Dorsolateral prefrontal cortex (tissue), 122 donors: ENCODE measurements at places on chromosomes 3 and 15. TPM values are rescaled to one million over a fixed set of nuclear protein-coding genes. Genes with fewer than 3 reads are reported as not detected.

DNA sequence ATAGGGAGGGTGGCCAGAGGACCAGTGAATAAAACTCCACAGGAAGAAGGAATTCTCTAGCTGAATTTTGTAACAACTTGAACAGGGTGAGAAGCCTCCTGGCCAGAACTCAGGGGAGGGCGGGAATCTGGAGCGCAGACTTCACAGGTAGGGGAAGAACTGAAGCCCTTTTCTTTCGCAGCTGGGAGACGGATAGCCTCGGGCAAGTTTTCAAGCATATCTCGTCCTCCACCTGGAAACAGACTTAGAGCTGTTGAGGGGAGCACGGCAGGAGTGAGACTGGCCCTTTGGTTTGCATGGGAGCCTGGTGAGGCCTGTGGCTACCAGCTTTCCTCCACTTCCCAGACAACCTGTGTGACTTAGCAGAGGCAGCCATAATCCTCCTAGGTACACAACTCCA is 10.9 kb upstream of the RPL39L start:
- no peak for DNase-seq

- DNase-seq: no peak
Observed at GRCh38 chr3:3260870-3261269, 81.4 kb upstream of the CRBN start.

DNA sequence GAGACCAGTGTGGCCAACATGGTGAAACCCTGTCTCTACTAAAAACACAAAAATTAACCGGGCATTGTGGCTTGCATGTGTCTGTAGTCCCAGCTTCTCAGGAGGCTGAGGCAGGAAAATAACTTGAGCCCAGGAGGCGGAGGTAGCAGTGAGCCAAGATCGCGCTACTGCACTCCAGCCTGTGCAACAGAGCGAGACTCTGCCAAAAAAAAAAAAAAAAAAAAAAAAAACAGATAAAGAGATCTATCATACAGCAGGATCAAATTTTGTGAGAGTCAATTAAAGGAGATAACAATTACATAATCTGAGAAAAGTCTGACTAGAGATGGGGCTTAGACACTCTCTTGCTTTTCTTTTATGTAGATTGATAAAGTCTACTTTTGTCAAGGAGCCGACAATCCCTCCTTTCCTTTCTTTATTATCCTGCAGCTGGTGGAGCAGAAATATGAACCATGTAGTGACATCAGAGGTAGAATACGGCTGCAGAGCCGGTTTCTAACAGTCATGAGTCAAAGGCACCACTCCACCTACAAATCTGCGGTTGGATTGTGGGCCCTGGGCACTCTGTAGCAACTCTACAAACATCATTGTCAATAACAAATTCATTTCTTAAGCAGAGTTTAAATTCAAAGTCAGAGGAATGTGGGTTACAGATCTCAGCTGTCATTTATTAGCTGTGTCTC is 9.0 kb downstream of the C2CD4A start:
- DNase-seq: no peak

DNA sequence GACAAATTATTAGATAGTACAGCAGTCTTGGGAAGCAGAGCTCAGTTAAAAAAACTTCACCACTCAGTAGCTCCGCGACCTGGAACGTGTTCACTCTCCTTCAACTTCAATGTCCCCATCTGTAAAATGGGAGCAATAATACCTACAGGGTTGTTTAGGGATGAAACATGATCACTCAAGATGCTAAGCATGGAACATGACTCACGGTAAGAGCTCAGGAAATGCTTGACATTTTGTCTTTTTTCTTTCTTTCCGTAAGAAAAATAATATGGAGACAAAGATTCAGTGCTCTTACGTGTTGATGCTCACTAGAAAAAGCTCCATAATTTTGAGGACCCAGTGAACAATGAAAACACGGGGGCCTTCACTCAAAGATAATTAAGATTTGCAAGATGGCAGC is 606.7 kb upstream of the MDFIC2 start:
- DNase-seq: no peak

DNA sequence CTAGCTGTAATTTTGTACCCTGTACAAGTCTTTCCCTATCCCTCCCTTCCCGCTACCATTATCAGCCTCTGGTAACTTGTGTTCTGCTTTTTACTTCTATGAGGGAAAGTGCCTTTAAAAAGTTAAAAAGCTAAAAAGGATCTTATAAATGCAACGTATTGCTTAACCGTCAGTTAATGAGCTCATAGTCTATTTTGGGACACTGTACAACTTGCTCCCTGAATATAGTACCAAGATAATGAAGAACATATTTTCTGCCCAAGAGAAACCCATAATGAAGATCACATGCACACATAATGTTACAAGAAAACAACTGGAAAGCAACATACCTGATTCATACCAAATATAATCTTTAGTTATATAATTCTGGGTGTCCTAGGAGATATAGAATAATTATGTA is 22.6 kb downstream of the ZIC1 start:
- no peak for DNase-seq

GRCh38 chr3:48180531-48181253 is 7.5 kb downstream of the CDC25A start:
- DNase-seq: no peak

Gene LDHAL6B
- not detected for total RNA-seq

Gene LTK
- total RNA-seq: 3.2 TPM
